ENCODE measurements at places on chromosomes 5 and 9.

- DNase-seq: peak; percentile 9
These were observed 260.7 kb downstream of the NR3C1 start for GRCh38 chr5:143142596-143143435.

DNA sequence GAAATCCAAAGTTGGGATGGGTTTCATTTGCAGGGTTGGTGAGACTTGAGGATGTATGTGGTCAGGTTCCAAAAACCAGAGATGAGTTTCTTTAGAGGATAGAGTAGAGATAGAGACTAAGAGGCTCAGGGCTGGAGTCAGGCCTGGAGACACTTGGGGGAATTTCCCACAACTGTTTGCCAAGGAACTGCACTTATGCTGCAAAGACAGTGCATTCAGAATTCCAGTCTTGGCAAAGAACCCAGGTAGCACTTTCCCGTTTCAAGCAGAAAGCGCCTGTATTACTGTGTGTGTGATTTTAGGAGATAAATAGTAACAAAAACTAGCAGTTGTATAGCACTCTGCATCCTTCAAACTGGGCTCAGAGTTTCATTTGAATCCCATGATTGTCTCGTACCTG lies 55.4 kb downstream of the SNCAIP start:
- DNase-seq: no peak

DNA sequence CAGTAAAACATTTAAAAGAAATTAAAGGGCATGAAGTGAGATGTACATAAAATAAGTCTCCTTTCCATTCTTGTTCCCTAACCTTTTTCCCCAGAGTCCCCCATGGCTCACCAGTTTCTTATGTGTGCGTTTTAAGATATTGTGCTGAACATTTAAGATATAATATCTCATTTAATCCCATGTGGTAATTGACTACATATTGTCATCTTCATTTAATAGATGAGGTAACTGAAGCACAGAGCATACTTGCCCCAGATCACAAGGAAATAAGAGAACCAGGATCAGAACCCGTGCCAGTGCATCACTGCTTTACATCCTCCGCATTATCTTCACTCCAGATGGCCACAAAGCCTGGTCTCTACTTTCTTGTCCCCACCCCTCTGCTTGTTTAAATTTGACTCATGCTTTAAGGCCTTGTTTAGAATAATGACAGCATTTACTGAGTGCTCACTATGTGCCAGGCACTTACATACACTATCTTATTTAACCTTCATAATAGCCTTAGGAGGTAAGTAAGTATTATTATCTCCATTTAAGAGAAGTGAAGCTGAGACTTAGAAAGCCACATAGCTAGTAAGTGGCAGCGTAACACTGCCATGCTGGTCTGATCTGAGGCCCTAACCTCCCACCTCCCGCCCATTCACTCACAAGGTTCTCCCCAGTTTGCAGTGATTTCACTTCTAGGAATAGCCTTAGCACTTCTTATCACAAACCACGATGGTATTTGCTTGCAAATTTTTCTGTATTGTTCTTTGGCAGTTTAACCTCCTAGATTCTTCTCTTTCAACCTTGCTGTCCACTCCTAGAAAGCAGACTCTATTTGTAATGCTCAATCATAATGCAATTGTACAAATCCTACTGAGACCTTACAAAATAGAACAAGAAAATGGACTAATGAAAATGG lies 78.4 kb upstream of the IL6ST start:
- DNase-seq: no peak

- no peak for DNase-seq
These were observed 251.2 kb downstream of the SLIT3 start for GRCh38 chr5:169049712-169050111.

GRCh38 chr5:14912206-14912605 lies 40.6 kb upstream of the ANKH start:
- no peak for DNase-seq

DNA sequence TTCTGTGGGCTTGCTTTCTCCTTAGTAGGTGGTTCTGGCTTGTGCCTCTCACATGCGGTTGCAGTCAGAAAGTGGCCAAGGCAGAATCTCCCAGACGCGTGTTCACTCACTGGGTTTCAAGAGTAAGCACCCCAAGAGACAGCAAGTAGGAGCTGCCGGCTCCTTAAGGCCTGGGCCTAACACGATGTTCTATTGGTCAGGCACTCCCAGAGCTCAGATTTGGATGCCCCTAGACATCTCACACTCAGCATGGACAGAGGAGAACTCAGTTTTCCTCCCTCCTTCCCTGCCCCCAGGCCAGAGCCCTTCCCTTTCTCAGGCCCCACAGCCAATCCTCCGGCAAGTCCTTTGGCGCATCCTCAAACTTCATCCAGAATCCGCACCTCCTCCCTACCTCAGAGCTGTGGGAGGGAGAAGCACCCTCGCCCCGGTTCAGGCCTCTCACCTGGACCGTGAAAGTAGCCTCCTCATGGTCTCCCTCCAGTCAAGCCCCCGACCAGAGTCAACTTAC lies 6.5 kb upstream of the CARD19 start:
- no peak for DNase-seq

DNA sequence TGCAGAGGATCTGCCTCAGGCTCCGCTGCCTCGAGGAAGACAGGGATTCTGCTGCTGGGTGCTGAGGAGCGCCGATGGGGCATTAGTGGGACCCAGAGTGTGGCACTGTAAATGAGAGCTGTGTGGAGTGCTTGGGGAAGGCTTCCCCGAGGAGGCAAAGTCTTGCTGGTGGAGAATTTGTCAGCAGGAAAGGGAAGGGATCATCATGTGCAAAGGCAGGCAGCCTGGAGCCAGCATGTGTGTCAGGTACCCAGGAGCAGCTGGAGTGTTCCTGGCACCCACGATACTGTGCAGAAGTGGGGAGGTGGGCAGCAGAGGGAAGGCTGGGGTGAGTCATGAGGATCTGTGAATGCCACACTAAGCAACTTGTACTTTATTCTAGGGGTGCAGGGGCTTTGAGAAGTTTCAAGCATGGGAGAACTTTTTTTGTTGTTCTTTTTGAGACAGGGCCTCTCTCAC lies 12.3 kb downstream of the B4GALT7 start:
- no peak for DNase-seq

DNA sequence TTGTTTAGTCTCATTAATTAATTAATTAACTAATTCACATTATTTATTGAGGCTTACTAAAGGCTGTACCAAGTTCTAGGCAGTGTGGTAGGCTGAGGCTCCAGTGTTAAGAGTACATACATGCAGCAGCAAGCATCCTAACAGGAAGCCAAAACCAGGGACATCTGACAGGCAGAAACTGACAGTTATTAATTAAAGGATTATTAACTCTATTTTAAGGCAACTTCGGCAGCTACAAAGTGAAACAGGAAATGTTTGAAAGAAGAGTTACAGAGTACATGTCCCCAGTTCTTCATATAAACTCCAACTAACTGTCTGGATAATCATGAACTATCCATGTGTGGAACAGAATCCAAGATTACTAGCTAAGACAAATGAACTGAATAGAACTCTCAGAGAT lies 39.3 kb upstream of the GABRB2 start:
- DNase-seq: no peak

- DNase-seq: no peak
These were observed 55.9 kb upstream of the PHF2 start for GRCh38 chr9:93520523-93520922.

- no peak for DNase-seq
These were observed 133.6 kb downstream of the NFIB start for GRCh38 chr9:14180093-14180959.

GRCh38 chr9:72440992-72441847 lies 76.2 kb upstream of the ZFAND5 start:
- no peak for DNase-seq

DNA sequence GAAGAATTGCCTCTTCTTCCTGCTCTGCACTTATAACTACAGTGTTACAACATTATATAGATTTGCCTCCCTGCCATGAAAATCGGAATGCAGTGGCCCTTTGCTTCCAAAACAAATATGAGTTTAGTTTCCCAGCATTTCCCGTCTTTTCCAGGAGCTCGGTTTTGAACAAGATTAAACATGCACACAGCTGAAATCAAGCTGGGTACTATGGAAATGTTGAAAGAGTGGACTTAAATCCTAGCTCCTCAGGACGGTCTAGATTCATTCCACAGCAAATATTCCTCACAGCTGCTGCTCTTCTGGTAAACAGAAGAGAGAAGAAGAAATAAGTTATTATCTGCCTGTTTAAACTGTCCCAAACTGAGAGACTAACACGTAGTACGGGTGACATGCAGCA lies 161.4 kb downstream of the PIK3R1 start:
- no peak for DNase-seq

DNA sequence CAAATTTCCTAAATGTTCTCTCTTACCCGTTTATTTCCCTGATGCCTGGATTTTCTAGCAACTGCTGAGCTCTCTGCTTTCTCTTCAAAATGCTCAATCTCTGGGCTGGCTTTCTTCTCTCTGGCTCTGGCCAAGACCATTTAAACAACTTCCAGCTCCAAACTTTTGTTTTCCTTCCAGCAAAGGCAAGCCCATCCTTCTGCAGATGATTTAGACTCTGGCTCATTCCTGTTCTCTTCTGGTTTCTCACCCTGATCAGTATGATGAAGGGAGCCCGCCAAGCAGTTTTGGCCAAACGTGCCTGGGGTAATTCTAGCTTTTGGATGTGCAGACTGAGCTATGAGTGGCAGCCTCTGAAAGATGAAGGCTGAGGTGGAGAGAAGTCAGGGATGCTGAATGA lies 78.1 kb downstream of the HSPA4 start:
- no peak for DNase-seq

Measured in NCI-H1436 treated with DMSO at 0.1 percent for 48 hours (cell line).